ENCODE measurements at places on chromosomes 11 and 22. TPM values are rescaled to one million over a fixed set of nuclear protein-coding genes. Genes with fewer than 3 reads are reported as not detected.

OR8G5 gene
- 3.0 TPM for total RNA-seq

DEUP1 gene
- 1.2 TPM for total RNA-seq

KIF18A gene
- 0.73 TPM for total RNA-seq

TMPRSS6 gene
- not detected for total RNA-seq

ACRV1 gene
- total RNA-seq = 10.8 TPM

DGCR6L gene
- 109 TPM for total RNA-seq

TNNT3 gene
- 8.4 TPM for total RNA-seq

SPON1 gene
- total RNA-seq = 28.2 TPM

ART5 gene
- not detected for total RNA-seq

IFITM1 gene
- total RNA-seq = 182 TPM

CCDC89 gene
- 3.6 TPM for total RNA-seq

ANKK1 gene
- 2.4 TPM for total RNA-seq

PHF21B gene
- 27.3 TPM for total RNA-seq

TMEM109 gene
- total RNA-seq = 106 TPM

NUDT22 gene
- 89.5 TPM for total RNA-seq
